Astrocyte of the spinal cord (primary cell): ENCODE measurements at places on chromosomes 13 and 19.

DNA sequence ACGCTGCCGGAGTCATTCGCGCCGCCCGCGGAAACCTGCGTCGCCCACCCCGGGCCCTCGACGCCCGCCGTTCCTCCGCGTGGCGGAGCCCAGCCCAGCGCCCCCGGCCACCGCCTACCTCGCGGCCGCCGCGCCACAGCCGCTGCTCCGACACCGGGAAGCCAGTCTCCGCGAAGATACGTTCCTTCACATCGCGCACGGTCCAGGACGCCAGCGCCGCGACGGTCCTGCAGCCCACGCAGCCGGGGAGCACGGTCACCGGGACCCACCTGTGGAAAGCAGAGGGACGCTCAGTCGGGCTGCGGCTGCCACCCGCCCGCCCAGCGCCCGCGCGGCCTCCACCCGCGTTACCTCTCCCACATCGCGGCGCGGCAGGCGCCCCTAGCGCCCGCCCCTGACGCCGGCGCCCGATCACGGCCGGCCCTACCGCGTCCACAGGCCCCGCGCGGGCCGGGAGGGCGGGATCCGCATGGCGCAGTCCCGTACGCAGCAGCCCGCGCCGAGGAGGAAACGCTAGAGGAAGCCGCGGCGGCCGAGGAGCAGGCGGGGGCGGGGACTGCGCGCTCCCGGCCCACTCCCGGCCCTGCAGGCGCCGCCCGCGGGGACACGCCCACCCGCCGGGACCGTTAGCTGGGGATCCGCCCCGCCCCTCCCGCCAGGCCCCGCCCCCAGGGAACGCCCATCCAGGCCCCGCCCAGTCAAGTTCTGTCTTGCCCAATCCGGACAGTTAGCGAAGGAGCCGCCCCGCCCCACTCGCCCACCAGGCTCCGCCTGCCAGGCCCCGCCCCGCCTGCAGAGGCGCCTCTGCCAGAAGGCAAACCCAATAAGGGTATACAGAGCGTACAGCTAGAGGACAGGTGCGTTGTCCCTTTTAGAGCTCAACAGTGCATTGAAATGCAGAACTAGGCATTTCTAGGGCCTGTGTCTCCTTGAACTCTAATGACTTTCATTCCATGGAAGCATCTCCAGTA, 58.2 kb downstream of the SACS start:
- peak; percentile 97 for DNase-seq

- DNase-seq = no peak
Measured at GRCh38 chr13:91280801-91281200, 66.7 kb upstream of the MIR17HG start.

DNA sequence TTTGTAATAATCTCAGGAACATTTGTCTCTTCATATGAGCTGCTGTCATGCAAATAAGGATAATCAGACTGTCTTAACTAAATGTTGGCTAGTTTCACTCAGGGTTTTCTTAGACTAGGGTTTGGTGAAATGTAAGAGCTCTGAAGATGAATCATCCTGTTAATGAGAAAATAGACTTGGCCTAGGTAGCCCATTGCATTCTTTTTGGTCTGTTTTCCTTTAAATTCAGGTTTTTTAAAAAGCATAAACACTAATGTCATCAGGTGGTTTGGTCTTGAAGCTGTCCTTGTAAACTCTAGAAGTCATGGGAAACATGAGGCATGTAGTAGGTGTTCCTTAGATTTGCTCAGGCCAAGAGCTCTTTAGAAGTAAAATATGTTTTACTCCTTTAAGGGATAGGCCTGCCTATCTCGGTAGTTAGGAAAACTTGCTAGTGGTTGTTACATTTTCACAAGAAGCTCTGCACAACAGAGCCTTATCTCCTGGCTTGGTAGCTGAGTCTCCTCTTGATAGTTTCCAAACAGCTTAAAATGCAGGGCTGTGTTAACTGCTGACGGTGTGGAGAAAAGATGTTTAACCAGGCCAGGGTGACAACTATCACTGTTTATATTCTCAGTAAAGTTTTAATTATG, 62.0 kb upstream of the C1QTNF9B start:
- peak; percentile 46 for DNase-seq

DNA sequence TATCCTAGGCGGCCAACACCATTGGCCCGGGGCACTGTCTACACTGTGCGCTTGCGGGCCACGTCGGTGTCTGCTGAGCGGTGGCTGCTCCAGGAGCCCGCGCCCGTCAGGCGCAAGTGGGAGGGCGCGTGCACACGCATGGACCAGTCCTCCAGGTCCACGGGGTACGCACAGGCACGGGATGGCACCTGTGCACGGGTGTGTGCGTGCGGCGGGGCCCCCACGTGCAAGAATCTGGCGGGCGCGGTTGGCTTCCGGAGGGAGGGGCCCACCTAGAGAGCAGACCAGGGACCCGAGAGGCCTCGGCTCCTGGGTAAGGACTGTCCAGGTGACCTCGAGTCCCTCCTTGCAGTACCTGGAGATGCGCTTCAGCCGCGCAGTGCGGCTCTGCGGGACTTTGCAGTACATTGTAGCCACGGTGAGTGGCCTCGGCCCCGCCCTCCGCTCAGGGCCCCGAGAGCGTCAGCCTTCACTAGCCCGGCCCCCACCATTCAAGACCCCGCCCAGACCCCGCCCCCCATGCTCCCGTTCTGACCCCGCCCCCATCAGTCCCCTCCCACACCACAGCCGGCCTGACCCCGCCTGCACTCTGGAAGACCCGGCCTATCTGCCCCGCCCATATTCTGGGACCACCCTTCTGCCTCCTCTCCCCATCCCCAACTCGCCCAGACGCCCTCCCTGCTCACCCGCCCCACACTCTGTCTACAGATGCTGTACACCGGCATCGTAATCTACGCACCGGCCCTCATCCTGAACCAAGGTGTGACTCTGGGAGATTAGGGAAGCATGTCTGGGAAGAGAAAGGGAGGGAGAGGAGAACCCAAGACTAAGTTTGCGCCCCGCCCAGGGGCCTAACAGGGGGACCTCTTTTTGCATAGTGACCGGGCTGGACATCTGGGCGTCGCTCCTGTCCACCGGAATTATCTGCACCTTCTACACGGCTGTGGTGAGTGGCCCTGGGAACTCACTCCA, 2.3 kb downstream of the SLC5A5 start:
- DNase-seq = no peak

DNA sequence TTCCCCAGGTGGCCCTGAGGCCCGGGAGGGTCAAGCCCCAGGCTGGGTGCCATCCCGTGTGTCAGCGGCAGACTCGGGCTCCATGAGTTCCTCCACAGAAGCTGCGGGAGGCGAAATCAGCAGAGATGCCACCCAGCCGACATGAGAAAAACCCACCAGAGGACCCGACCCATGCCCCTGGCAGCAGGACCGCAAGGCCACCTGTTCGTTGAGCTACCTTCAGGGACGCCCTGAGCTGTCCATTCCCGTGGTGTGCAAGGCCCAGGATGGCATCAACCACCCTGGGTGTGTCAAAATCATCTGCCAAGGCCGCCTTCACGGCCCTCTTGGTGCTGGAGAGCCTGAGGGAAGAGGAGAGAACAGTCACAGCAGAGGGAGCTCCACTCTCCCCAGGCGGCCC, 30.4 kb downstream of the NAXD start:
- no peak for DNase-seq

DNA sequence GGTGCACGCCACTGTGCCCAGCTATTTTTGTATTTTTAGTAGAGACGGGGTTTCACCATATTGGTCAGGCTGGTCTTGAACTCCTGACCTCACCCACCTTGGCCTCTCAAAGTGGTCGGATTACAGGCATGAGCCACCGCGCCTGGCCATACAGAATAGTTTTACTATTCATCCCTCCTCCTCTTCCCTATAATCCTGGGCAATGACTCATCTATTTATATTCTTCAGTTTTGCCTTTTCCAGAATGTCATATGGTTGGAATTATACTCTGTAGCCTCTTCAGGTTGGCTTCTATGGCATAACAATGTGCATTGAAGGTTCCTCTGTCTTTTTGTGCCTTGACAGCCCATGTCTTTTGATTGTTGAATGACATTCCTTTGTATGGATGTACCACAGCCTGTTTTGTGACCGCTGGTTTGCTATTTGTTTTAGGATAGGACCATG, 22.2 kb upstream of the LRP3 start:
- peak; percentile 32 for DNase-seq

- DNase-seq = peak; percentile 52
Measured at GRCh38 chr13:113901231-113901630, 37.4 kb upstream of the GAS6 start.

- DNase-seq = no peak
Measured at GRCh38 chr19:38490861-38491260, 57.4 kb downstream of the RYR1 start.

GRCh38 chr19:46081928-46082727, 41.3 kb upstream of the IGFL4 start:
- DNase-seq = peak; percentile 65

DNA sequence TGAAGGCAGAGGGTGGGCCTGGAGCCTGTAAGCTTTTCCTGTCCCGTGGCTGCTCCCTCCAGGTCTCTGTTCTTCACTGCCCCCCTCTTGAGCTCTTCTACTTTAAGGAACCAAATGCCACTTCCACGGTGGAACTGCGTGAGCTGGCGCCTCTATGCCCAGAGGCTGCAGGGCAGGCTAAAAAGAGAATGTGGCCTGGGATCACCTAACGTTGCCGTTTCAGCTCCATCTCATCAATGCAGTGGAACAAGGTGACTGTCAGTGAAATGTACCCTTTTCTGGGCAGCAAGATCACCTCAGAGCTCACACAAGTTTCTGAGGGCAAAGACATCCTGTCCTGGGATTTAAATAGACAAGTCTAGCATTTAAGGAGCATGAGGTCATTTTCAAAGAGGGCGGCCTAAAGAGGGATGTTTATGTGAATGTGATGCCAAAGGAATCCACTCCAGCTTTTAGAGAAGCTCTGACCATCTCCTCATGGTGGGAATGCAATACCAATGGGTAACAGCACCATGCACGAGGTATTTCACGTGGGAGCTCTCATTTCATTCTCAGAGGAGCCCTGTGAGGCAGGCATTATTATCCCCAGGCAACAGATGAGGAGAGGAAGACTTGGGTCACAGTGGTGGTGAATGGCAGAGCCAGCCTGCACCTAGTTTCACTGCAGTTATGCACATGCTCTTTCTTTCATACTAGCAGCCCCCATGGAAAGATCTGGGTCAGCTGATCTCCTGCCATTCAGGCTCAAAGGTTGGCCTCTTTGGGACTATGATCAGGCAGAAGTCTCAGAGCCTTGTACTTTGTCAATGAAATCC, 39.3 kb downstream of the RGCC start:
- peak; percentile 45 for DNase-seq

DNA sequence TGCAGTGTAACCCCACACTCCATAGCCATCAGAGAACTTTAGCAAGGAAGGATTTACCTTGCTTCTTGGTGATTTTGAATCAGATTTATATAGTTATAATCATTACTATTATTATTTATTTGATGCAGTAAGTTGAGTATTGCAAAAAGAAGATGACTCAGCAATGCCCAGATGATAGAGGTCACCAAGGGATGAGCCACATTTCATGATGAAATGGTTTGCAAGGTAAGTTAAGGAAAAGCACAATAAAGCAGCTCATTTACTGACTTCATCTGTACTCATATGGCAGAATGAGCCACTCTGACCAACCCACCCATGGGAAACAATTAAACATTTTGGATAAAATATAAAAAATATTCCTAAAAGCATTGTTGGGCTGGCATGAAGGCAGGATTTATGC, 59.1 kb downstream of the AKAP11 start:
- no peak for DNase-seq
